Umbilical cord (tissue), 2 donors: ENCODE measurements at places on chromosomes 5 and 9. TPM values are rescaled to one million over a fixed set of nuclear protein-coding genes. Genes with fewer than 3 reads are reported as not detected.

GRCh38 chr5:173633304-173633703 lies 16.9 kb upstream of the BOD1 start:
- no peak for DNase-seq

DNA sequence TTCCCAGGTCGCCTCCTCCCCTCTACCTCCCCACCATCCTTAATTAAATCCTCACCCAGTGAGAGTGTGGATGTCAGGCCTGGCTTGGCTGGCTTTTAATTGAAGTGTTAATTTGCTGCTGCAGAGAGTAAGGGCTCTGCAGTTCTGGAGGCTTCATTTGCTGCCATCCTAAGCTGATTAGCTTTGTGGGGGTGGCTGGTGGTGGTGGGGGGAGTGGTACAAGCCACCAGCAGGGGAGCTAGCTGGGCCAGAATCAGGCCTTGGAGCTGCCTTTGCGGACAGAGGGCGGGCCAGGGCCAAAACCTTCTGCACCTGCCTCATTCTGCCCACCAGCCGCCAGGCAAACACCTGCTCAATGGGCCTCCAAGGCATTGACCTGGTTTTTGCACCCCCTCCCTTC lies 26.8 kb upstream of the TIFAB start:
- DNase-seq = no peak

DNA sequence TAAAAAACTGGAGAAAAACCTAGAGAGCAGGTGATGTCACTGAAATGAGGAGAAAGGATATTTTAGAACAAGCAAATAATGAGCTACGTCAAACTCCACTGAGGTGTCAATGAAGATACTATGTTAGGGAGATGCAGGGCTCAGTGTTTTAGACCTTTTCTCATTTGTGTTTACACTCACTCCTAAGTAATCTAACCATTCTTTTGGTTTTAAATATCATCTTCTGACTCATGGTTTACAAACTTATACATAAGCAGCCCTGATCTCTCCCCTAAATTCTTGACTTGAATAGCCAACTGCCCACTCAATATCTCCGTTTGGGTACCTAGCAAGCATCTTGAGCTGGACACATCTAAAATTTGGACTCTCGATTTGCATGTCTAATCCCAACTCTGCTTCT lies 272.4 kb downstream of the MEF2C start:
- DNase-seq = no peak

DNA sequence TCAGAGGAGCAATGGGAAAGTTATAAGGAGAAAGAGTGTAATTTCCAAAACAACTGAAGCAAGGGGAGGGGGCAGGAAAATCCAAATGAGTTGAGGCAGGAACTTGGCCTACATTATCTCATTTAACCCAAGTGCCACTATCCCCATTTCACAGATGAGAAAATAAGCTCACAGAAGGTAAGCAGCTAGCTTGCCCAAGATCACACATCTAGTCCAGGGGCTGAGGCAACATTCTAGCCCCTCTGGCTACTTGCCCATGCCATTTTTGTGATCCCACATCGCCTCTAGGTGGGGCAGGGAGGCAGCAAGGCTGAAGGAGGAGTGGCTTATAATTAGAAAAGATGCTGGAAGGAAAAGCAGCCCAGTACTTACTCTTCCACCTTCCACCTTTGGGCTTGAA lies 2.6 kb upstream of the PSIP1 start:
- no peak for DNase-seq

GRCh38 chr9:115034801-115035200 lies 83.2 kb downstream of the TNC start:
- DNase-seq = peak; percentile 97

DNA sequence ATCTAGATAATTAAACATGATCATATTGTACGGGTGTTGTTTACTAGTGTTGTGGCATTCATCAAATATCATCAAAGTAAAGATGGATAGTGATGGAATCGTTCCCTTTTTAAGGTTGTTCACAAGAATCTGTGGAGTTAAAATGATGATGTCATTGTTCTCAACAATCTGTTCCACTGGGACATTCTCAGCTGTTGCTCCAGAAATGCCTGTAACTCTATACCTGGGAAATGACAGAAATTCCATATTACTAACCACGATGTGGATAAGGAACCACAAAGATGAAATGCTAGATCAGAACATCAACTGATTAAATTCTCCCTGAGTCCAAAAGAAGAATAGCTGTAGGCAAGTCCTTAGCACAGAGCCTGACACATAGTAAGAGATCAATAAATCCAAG lies 38.0 kb downstream of the RIGI start:
- no peak for DNase-seq

DNA sequence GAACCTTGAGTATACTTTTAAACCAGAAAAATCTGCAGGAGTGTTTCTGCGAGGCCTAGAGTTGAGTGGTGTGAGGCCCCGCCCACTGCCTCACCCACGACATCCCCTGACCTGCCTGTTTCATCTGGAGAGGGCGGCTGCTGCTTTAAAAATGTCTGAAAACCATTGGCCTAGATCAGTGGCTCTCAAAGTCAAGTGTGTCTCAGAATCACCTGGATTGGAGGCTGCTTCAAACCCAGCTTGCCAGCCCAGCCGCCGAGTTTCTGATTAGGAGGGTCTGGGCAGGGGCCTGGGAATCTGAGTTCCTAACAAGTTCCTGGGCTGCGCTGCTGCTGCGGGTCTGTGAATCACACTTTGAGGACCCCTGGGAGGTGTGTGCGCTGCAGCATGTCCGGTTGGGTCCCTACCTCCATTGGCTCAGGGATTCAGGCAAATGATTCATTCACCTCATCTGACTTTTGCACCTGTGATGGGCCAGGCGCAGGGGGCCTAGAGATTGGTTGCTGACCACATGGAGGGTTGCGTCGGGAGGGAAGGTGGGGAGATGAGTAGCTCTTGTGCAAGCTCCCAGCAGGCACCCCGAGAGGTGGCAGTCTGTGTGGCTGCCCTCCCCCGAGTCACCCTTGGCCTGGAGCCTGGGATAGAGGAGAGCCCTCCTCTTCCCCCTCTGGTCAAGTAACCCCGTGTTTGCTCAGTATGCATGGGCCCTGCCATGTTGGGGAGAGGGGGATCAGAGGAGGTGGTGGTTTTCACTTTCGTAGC lies 27.6 kb upstream of the HMCN2 start:
- no peak for DNase-seq

DNA sequence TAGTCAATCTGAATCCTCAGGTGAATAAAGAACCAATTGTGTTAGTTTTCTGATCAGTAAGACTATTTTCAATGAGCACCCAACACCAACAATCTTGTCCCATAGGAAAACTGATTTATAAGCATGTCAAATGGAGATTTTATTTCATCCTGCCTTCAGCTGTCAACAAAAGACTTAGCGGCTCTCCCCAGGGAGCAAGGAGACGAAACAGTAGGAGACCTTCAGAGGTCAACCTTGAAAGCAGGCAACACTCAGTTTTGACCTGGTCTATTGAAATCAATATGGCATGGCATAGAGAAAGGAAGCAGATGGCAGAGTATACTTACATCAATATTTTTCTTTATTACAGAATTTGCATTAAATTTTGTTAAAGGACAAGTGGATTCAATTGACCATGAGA lies 34.1 kb downstream of the ZNF622 start:
- DNase-seq = no peak

GRCh38 chr9:4979239-4979638 lies 5.8 kb upstream of the JAK2 start:
- DNase-seq = peak; percentile 79

DNA sequence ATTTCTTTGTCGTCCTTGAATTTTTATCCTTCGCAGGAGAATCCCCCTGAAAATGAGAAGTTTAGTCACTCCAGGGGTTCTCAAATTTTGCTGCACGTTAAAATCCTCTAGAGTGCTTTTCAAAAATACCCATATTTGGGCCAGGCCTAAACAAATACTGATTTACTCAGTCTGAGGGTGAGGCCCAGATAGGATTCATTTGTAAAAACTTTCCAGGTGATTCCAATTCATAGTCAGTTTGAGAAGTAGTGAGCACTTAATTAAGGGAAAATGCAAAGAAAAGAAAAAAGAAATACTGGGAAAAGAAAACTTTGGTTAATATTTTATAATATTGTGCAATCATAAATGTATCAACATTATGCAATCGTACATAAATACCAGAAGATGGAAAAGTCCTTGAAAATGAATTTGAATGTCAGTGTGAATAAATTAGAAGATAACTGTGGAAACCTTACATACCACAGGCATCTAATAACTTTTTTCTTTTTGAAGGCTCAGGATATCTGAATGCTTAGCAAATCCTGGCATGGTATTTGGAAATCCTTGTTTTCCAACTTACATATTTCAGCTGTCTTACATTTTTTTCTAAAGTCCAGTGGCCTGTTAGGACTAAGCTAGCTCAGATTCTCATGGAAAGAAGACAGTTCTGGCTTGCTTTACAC lies 116.5 kb upstream of the DAPK1 start:
- peak; percentile 97 for DNase-seq

GRCh38 chr5:150075806-150076205 lies 10.5 kb downstream of the CSF1R start:
- DNase-seq = no peak

DNA sequence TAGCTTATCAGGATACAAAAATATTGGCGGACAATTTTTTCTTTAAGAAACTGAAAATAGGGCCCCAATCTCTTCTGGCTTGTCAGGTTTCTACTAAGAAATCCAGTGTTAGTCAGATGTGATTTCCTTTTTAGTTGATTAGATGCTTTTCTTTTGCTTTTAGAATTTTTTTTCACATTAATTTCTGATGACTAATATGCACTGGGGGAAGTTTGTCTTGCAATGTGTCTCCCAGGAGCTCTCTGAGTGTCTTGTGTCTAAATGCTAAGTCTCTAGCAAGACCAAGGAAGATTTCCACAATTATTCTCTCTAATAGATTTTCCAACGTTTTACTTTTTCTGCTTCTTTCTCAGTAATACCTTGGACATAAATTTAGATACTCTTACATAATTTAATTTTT lies 559.8 kb upstream of the TYRP1 start:
- DNase-seq = no peak

DNA sequence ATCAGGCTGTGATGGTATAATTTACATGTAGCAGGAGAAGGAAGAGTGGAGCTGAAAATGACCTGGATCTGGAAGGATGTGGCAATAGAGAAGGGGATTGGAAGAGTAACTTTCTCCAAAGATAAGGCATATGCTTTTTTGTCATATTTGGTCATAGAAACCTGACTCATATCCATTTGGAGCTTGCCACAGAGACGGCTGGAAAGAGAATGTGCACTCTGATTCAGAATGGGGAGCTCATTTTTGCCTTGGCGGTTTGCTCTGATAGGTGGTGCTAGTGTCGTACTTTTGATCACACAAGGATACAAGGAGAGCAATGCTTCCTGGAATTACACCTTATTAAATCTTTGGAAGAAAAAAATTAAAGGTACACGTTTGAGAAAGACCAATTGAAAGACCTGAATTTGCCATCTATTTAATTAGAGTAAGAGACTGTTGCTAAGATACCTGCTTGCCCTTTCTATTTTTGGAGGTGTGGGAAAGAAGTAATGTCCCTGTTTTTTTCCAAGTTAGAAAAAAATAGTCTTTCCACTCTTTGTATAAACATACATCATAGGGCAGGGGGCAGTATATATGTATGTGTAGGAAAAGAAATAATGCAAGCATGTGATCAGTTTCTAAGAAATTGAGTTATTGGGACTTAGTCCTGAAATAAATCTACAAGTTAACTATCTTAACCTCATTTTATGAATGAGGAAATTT lies 5.4 kb downstream of the LSM11 start:
- DNase-seq = peak; percentile 66

DNA sequence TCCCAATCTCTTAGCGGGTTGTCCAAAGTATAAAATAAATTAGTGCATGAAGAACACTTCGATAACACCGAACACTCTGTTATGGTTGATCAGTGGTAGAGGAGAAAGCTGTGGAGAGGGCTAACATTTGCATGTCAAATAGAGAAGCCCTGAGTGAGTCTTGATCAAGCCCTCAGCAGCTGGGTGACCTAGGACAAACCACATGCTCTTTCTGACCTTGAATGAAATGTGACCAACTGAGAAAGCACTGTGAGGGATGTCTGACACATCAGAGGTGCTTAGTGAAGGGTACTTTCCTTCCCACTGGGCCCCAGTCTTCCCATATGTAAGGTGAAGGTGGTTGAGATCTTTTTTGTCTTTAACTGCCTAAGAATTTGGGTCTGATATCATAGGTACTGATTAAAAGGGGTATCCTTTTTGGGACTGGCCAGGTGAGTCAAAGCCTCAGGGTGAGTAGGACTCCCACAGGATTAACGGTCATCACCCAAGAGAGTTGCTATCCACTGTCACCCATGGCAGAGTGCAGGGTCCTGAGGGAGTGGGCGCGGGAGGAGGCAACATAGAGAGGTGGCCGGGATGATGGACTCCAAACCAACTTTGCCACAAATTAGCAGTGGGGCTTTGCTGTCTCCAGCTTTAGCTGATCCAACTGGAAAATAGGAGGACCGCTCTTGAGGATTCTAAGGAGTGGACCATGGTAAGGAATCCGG lies 53.5 kb downstream of the KIF4B start:
- no peak for DNase-seq

DNA sequence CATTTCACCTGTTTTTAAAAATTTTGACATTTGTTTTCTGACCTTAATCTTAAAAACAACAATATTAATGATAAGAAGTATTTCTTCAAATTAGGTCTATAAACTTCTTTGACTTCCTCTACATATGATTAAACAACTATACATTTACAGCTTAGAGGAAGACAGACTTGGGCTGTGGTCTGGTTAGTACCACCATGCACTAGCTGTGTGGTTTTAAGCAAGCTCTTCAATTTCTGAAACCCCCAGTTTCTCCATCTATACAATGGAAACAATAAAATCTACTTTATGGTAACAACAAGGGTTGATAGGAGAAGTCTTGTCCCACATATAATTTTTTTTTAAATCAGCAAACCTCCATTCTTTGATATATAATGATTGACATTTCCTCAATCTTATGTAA lies 15.7 kb downstream of the ANKDD1B start:
- no peak for DNase-seq

DNA sequence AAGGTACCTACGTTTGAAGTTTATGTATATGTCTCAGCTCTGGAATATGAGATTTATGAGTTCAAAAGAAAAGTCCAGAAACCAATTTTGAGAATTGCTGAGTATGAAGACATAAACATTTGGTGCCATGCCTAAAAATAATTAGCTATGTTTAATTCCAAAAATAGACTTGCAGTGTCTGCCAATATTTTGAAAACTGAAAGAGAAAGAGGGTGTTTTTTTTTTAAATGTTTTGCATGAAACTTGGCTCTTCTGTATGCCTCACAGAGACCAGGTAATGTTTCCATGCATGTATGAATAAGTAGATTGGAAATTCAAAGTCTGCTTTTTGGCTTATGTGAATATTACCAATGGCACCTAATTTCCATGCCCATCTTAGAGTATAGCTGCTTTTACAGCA lies 634.4 kb upstream of the C9orf72 start:
- DNase-seq = peak; percentile 20

The PKD2L2 gene
- 2.4 TPM for total RNA-seq

The CER1 gene
- total RNA-seq = 3.9 TPM

The C7 gene
- 32.3 TPM for total RNA-seq

The MARCOL gene
- total RNA-seq = 3.9 TPM

The CDK7 gene
- 29.9 TPM for total RNA-seq

The SNX18 gene
- total RNA-seq = 32.5 TPM

The SYK gene
- 9.6 TPM for total RNA-seq

The SUSD3 gene
- total RNA-seq = not detected

The CMBL gene
- total RNA-seq = 3.9 TPM

The C5orf52 gene
- total RNA-seq = not detected
